Tibial nerve (tissue), 4 donors: ENCODE measurements at places on chromosomes 12 and 14. TPM values are rescaled to one million over a fixed set of nuclear protein-coding genes. Genes with fewer than 3 reads are reported as not detected.

The PRR4 gene
- 4.6 TPM for total RNA-seq

The BICD1 gene
- 34.9 TPM for total RNA-seq

DNA sequence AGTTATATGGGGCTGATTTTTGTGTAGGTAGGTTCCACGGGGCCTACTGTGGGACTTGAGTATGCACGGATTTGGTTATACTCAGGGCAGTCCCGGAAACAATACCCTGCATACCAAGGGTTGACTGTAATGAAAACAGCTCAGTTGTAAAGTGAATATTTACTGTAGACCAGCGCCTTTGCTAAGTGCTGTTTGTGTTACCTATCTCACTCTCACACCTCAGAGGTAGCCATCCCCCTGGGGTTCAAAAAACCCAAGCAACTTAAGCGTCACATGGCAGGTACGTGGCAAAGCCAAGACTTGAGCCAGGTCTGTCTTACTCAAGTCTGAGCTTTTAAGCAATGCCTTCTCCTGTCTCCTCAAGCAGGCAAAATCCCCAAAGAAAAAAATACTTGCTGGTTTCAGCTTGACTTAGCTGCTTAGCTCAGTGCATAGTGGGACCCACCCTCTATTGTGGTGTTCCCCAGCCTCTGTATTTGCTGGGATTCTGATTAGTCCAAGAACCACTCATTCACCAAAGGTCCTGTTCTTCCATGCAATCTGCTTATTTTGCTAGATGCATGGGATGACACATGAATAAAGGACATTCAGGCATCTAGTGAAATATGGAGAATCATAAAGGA is 34.2 kb upstream of the STRN3 start:
- no peak overlapping the region for H3K27ac ChIP-seq
- no peak overlapping the region for H3K4me3 ChIP-seq
- DNase-seq, result no peak
- no peaks in the 10 kb centered on the region for H3K4me1 ChIP-seq
- H3K27me3 ChIP-seq, result no peaks in the 10 kb centered on the region
- no peaks in the 10 kb centered on the region for H3K36me3 ChIP-seq

GRCh38 chr12:3084742-3085141 is 7.6 kb downstream of the TSPAN9 start:
- H3K4me3 ChIP-seq, result no peak overlapping the region
- H3K4me1 ChIP-seq, result no peaks in the 10 kb centered on the region
- H3K27me3 ChIP-seq, result no peaks in the 10 kb centered on the region
- no peaks in the 10 kb centered on the region for H3K36me3 ChIP-seq
- DNase-seq, result no peak

DNA sequence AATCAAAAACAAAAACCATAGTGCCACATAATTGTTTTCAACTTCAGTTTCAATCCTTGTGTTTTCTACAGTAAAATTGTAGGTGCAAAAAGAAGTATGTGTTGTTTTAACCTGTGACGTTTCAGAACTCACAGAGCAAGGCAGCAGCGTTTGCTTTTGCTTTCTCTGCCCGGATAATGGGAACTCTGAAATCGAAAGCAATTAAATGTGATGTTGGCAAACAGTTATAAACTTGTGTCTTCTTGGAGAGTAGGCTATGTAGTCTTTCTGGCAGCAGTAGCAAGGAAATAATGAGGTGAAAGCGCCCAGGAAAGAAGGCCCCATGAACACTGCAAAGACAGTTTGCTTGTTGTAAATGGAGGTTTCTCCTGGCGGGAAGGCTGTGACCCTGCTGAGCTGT is 39.1 kb downstream of the FNTB start:
- H3K4me3 ChIP-seq, result no peak overlapping the region
- DNase-seq, result no peak

- peaks cover 78% of the 10 kb centered on the region for H3K36me3 ChIP-seq
- no peak overlapping the region for H3K4me3 ChIP-seq
- no peak overlapping the region for H3K27ac ChIP-seq
- no peaks in the 10 kb centered on the region for H3K4me1 ChIP-seq
Observed at GRCh38 chr12:102107970-102108369, 11.9 kb downstream of the NUP37 start.
